ENCODE measurements at places on chromosomes 6 and 20. TPM values are rescaled to one million over a fixed set of nuclear protein-coding genes. Genes with fewer than 3 reads are reported as not detected.

The MOG gene
- not detected for total RNA-seq

The ADAM33 gene
- not detected for total RNA-seq

The PRSS35 gene
- not detected for total RNA-seq

The EYA2 gene
- not detected for total RNA-seq

The CGA gene
- not detected for total RNA-seq

The SLC22A2 gene
- total RNA-seq, result not detected

The TGM3 gene
- not detected for total RNA-seq
